ENCODE measurements at places on chromosomes 5 and 9. TPM values are rescaled to one million over a fixed set of nuclear protein-coding genes. Genes with fewer than 3 reads are reported as not detected.

DNA sequence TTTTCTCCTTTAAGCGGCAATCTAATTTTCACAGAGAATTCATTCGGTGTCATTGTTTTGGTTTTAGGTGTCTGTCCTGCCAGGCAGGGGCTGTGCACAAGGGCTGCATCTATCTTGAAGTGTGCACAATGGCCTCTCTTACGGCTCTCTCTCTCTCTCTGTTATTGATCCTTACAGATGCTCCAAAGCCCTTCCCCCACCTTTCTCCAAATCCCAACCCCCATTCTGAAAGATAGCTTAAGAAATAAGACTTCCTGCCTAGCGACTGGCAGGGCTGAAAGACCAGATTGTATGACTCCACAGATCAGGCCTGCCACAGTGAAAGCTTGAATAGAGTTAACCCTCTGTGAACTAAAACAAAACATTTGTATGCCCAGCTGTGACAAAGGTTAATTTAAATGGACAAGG, 86.5 kb upstream of the NR5A1 start:
- DNase-seq, result no peak

GRCh38 chr5:177448244-177448950, 1.8 kb downstream of the PRR7 start:
- no peak for DNase-seq

DNA sequence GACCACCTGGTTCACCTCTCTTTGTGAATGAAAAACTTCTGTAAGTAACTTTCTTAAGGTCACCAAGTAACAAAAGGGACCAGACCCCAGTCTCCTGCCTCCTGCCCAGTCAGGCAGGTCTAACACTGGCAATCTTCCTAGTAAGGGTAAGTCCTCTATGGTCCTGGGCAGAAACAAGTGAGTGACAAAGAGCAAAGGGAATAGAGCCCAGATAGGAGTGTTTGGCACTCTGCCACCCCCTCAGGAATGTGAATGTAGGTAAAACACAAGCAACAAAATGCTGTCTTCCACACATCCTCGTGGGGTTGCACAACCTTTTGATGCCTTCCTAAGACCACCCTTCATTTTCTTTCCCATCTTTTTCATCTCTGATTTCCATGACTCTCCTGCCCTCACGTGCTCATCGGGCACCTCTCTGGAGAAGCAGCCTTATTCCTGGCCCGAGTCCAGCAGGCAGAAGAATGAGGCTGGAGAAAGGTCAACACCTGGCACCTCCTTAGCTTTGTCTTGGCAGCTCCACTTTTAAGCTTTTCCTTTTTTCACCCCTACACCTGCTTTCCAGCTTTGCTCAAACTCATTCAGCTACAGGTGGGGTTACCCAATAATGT, 90.2 kb upstream of the LHFPL2 start:
- DNase-seq, result no peak

DNA sequence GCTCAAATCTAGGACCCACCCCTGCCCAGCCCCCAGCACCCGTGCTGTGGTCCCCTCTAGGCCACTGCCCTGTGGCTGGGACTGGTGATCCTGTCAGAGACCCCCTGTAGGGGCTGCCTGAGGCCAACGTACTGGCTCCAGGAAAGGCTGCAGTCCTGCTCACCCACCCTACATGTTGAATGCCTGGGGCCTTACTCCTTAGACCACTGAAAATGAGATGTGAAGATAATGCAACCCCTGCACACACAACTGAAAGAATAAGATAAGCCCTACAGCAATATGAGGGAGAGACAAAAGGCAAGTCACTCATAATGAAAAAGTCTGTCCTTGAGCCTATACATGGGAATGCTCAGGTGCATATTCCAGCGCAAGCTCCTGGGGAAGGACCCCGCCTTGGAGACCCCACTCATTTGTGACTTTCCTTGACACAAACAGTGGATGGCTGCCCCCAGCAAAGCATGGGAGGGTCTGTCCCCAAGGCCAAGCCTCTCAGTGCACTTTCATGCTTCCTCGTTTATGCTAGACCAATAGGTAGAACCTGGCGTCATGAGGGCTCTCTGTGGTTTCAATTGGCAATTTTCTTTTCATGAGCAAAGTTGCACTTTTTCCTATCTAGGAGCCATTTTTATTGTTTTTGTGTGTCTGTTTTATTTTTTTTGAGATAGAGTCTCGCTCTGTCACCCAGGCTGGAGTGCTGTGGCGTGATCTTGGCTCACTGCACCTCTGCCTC, 12.5 kb upstream of the WNK2 start:
- no peak for DNase-seq

GRCh38 chr5:135139381-135140134, 105.5 kb upstream of the PITX1 start:
- DNase-seq, result no peak

DNA sequence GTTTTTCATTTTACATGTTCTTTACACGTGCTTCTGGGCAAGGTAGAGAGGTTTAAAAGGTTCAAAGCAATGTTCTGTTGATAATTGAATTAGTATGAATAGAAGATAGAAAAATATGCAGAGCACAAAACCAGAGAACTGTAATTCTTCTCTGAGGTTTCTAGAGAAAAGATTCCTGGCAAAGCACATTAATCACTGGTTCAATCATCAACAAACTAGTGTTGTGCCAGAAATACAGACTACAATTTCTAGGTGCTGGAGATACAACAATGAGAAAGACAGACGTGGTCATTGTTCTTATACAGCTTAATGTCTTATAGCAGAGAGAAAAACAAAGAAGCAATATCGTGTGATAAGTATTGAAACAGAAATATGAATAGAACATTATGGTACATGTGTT, 25.5 kb downstream of the MEGF9 start:
- DNase-seq, result no peak

GRCh38 chr9:81002242-81002641, 687.1 kb downstream of the TLE1 start:
- no peak for DNase-seq

DNA sequence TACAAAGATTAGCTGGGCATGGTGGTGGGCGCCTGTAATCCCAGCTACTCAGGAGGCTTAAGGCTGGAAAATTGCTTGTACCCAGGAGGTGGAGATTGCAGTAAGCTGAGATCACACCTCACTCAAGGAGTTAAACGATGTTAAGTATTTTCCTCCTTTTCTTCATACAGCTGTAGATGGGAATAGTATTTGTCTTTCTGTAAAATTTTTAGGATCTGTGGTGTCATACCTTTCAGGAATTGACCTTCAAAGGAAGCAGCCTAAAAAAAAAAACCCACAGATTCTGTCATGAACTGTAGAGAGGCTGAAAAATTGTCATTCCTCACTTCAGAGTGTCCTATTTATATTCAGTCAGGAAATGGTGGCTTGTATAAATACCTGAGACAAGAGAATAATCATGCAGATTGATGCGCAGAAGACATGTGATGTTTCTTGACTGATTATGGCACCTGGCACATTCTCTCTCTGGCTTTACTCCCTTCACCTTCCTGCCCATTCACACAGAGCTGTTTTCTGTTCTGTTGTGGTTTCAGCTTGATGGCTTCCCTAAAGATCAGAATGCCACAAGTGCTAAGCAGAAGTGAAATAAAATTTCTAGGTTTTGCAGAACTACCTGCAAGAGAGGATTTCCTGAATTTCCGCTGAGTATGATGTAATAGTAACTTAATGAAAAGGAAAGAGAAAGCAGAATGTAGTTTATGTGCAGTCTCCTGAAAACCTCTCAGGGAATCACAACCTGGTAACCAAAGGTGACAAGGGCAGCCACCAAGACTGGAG, 3.8 kb downstream of the IFNA1 start:
- DNase-seq, result no peak

DNA sequence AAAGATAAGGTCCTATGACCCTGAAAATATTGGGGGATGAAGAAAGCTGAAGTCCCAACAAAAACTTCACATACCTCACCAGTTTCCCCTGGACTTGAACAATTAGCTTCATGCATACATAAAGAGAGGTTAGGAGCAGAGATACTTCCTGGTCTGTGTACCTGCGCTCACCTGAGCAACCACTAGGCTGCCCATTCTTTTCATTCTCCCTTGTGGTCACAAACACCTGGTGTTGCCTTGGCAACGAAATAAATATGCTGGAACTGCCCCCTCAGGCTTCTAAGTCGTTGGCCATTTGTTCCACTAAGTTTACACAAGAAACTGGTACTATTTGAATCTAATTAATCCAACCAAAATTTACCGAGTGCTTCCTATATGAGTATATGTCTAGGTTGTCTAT, 18.1 kb downstream of the OTP start:
- DNase-seq, result no peak

Gene DMGDH
- 5.1 TPM for total RNA-seq

Gene IFNE
- not detected for total RNA-seq

Gene PAEP
- not detected for total RNA-seq

Gene PURA
- total RNA-seq, result 31.8 TPM
